ENCODE measurements at places on chromosomes 2 and 18. TPM values are rescaled to one million over a fixed set of nuclear protein-coding genes. Genes with fewer than 3 reads are reported as not detected.
A peak's percentile ranks its signal among the peaks of the same experiment; 100 is the strongest.

- H3K27me3 ChIP-seq, result no peaks in the 10 kb centered on the region
- no peak for DNase-seq
- no peaks in the 10 kb centered on the region for H3K36me3 ChIP-seq
- no peaks in the 10 kb centered on the region for H3K4me1 ChIP-seq
- no peak overlapping the region for H3K4me3 ChIP-seq
Measured at GRCh38 chr2:161207941-161208340, 47.7 kb downstream of the TANK start.

- DNase-seq, result no peak
- H3K4me1 ChIP-seq, result no peaks in the 10 kb centered on the region
- H3K4me3 ChIP-seq, result no peak overlapping the region
Measured at GRCh38 chr2:240520130-240520973, 37.4 kb downstream of the ANKMY1 start.

DNA sequence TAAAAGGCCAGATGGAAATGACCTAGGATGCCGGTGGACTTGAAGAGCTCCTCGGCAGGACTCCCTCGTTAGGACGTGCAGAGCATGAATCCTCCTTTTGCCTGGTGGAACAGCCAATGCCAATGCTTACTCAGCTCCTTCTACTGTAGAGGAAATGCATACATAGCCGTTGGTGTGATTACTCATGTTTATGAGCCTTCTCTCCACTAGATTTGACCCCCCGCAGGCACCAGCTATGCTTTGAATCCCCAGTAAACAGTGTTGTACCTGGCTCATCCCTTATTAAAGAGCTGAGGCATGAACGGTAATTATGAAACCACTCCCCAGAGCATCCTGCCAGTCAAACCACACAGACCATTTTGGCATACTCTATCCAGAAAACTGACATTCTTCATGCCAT, 172.8 kb downstream of the ANTXR1 start:
- no peaks in the 10 kb centered on the region for H3K4me1 ChIP-seq
- no peak for DNase-seq
- no peak overlapping the region for H3K4me3 ChIP-seq
- H3K27me3 ChIP-seq, result no peaks in the 10 kb centered on the region
- H3K27ac ChIP-seq, result no peak overlapping the region

DNA sequence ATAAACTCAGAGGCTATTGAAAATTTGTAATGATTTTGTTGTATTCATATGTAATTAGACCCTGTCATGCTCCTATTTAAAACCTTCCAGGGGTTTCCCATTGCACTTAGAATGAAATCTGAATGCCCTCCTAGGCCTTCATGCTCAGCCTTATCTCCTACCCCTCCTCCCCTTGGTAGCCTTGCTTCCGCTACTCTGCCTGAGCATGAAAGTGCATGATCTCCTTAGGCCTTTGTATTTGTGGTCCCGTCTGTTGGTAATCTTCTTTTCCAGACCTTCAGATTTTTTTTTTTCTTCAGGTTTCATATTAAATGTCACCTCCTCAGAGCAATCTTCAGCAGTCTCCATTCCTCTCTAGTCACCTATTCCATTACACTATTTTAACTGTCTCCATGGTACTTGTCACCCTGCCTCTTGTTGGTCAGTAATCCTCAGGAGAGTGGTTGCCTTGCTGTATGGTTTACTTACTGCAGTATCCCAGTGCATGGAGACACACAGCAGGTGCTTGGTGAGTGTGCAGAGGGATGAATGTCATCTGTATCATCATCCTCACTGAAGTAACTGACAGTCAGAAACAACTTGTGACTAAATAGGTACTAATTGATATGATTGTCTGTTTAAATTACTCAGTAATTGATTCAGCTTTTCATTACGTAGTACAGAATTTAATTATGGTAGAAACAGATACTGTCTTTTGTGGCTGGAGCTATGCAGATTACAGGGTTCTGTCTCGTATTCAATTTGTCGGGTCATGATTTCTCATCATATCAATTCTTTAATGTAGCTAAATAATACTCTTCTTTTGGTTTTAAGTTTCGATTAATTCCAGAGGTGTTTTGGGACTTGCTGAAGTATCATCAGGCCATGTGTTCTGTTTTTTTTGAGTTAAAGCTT, 63.9 kb downstream of the PHLPP1 start:
- no peak for DNase-seq
- H3K27me3 ChIP-seq, result no peaks in the 10 kb centered on the region
- no peak overlapping the region for H3K27ac ChIP-seq
- no peaks in the 10 kb centered on the region for H3K36me3 ChIP-seq
- no peaks in the 10 kb centered on the region for H3K4me1 ChIP-seq

DNA sequence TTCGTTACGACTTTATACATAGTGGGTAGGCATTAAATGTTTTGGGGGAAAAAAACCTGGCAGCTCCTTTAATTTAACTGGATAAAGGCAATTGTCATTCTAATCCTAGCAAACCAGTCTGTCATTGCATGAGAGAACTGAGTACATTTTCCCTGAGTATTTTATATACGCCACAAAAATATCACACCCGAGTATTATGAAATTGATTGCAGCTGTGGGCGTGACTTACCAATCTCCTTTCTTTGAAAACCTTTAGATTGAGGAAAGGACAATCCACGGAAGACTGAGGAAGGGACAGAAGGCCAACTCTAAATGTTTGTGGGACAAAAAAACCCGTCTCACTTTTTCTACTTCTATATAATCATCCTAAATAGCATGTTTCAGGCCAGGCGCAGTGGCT, 9.0 kb downstream of the TM4SF20 start:
- no peaks in the 10 kb centered on the region for H3K36me3 ChIP-seq
- no peak overlapping the region for H3K27ac ChIP-seq
- H3K4me1 ChIP-seq, result peaks cover 5% of the 10 kb centered on the region
- no peak for DNase-seq
- no peaks in the 10 kb centered on the region for H3K27me3 ChIP-seq
- H3K4me3 ChIP-seq, result no peak overlapping the region

- no peak for DNase-seq
- H3K4me1 ChIP-seq, result no peaks in the 10 kb centered on the region
- no peaks in the 10 kb centered on the region for H3K36me3 ChIP-seq
- H3K4me3 ChIP-seq, result no peak overlapping the region
Measured at GRCh38 chr2:102297891-102298290, 13.5 kb upstream of the IL1RL1 start.

GRCh38 chr18:50231621-50232020, 34.7 kb downstream of the CFAP53 start:
- no peaks in the 10 kb centered on the region for H3K27me3 ChIP-seq
- no peaks in the 10 kb centered on the region for H3K4me1 ChIP-seq
- H3K36me3 ChIP-seq, result no peaks in the 10 kb centered on the region
- no peak for DNase-seq

DNA sequence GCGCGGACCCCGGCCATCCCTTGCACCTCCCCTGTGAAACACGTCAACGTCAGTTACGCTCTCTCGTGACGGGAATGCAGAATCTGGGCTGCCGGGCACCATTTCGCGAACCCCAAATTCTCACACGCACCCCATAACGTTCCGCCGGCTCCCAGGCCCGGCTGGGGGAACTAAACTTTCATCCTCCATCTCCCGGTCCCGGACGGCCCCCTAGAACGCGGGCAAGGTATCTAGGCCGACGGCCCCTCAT, 544 bp downstream of the DNAJC27 start:
- H3K36me3 ChIP-seq, result peaks cover 13% of the 10 kb centered on the region
- no peak for DNase-seq
- no peaks in the 10 kb centered on the region for H3K27me3 ChIP-seq
- peak overlapping the region; percentile 98 for H3K27ac ChIP-seq

DNA sequence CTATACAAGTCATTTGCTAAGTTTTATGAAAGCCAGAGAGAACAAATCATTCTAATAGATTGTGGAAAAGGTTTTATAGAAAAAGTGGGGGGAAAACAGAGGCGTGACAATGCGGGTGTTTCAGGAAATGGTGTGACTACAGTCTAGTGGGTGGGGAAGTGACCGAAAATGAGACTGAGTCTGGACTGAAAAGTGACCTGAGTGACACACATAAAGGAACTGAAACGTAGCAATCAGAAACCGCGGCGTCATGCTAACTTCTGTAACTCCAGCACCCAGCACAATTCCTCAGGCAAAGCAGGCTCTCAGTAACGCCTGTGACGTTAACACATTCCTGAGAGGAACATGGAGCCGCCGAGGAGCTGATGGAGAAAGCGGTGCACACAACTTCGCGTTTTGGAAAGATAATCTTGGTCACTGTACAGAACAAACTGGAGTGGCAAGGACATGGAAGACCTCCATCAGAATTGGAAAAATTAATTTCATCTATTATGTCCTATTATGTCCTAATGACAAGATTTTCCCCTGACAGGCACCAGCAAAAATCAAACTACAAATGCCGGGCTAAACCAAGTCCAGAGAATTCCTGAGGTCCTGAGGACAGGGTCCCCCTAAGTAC, 1.4 kb upstream of the CD226 start:
- no peaks in the 10 kb centered on the region for H3K4me1 ChIP-seq
- H3K36me3 ChIP-seq, result no peaks in the 10 kb centered on the region
- no peak overlapping the region for H3K4me3 ChIP-seq
- H3K27me3 ChIP-seq, result no peaks in the 10 kb centered on the region

- H3K27ac ChIP-seq, result no peak overlapping the region
- H3K4me1 ChIP-seq, result no peaks in the 10 kb centered on the region
- no peaks in the 10 kb centered on the region for H3K27me3 ChIP-seq
- H3K36me3 ChIP-seq, result no peaks in the 10 kb centered on the region
- DNase-seq, result no peak
Measured at GRCh38 chr2:72036595-72036994, 111.1 kb downstream of the CYP26B1 start.

- H3K27ac ChIP-seq, result no peak overlapping the region
- no peak overlapping the region for H3K4me3 ChIP-seq
- peaks cover 9% of the 10 kb centered on the region for H3K36me3 ChIP-seq
- H3K4me1 ChIP-seq, result no peaks in the 10 kb centered on the region
- DNase-seq, result no peak
Measured at GRCh38 chr2:148756292-148756975, 111.9 kb downstream of the EPC2 start.

- H3K36me3 ChIP-seq, result no peaks in the 10 kb centered on the region
- H3K4me3 ChIP-seq, result no peak overlapping the region
- no peak for DNase-seq
- H3K4me1 ChIP-seq, result no peaks in the 10 kb centered on the region
- H3K27me3 ChIP-seq, result no peaks in the 10 kb centered on the region
Measured at GRCh38 chr2:175964195-175964594, 37.9 kb downstream of the LNPK start.

- H3K4me3 ChIP-seq, result no peak overlapping the region
- H3K27me3 ChIP-seq, result no peaks in the 10 kb centered on the region
- no peak overlapping the region for H3K27ac ChIP-seq
- DNase-seq, result no peak
- H3K36me3 ChIP-seq, result no peaks in the 10 kb centered on the region
- no peaks in the 10 kb centered on the region for H3K4me1 ChIP-seq
Measured at GRCh38 chr2:50995610-50996009, 36.3 kb downstream of the NRXN1 start.

DNA sequence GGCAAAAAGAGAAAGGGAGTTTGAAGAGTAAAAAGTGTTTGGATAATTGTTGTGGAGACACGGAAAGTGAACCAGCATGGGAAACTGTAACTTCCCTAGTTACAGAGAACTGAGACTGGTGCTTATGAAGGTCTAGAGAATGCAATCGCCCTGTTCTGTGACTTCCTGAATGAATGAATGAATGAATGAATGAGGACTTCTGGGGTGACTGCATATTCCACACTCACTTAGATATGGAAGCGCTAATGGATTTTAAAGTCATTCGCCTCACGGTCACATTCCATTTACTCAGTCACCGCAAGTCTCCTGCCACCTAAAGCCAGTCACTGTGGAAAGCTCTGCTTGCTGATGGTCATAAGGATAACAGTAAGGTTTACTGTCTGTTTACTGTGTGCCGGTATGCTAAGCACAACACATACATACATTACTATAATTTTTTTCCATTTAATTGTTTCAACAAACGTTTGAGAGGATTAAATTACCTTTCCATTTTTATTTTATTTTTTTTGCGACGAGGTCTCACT, 138.2 kb downstream of the CABLES1 start:
- H3K4me1 ChIP-seq, result no peaks in the 10 kb centered on the region
- no peak for DNase-seq
- H3K27ac ChIP-seq, result no peak overlapping the region
- no peaks in the 10 kb centered on the region for H3K36me3 ChIP-seq

DNA sequence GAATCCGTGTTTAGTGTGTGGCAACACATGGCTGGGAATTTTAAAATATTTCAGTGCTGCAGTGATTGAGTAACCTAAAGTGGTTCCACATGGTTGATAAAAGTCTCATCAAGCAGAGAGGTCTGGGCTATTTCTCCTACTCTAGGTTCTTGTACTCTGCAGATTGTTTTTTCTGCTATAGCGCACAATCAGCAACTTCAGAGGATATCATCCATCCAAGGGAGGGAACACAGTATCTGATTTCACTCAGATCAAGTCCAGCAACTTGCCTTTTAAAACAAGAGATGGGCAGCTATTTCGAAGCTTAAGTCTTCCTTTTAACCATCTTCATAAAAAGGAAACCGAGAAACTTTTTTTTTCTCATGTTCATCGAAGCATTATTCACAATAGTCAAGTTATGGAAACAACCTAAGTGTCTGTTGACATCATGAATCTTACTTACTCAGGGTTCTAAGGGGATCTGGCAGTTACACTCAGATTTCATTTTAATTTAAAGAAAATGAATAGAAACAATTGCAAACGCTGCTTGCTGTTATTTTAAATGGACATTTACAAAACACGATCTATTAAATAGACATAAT, 172.7 kb upstream of the TRIB2 start:
- no peaks in the 10 kb centered on the region for H3K27me3 ChIP-seq
- H3K27ac ChIP-seq, result no peak overlapping the region
- no peak for DNase-seq
- no peaks in the 10 kb centered on the region for H3K36me3 ChIP-seq

- H3K36me3 ChIP-seq, result no peaks in the 10 kb centered on the region
- no peaks in the 10 kb centered on the region for H3K27me3 ChIP-seq
- no peak overlapping the region for H3K4me3 ChIP-seq
Measured at GRCh38 chr2:151241224-151241623, 20.4 kb downstream of the RBM43 start.

The PPP1R1C gene
- total RNA-seq, result 0.35 TPM

The TCF23 gene
- total RNA-seq, result 0.03 TPM

The TXNDC2 gene
- total RNA-seq, result not detected

The CIDEA gene
- total RNA-seq, result 0.64 TPM

The HADHB gene
- total RNA-seq, result 58.8 TPM

The ACOXL gene
- total RNA-seq, result not detected

The IL1RL2 gene
- 0.22 TPM for total RNA-seq

The NTSR2 gene
- not detected for total RNA-seq

The SCYGR4 gene
- total RNA-seq, result not detected
